ENCODE measurements at places on chromosomes 11 and 22.

DNA sequence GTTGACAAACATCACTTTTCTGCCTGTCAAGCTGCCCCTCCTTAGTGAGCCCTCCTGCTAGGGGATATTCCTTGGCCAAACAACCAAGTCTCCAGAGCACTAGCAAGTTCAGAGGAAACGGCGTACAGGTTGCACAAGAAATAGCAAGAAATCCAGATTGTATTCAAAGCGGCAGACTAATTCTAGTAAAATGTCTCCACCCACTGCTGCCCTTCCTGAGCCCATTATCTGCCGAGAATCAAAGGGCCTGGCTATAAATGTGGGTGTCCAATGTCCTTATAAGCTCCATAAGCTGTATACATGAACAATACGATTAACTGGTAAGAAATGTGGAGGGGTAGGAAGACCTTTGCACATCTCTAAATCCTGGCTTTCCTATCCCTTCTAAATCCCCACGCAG lies 44.0 kb upstream of the AKIP1 start:
- no peak for DNase-seq

- no peak for DNase-seq
These were observed 61.6 kb downstream of the LRP5 start for GRCh38 chr11:68373815-68374501.

DNA sequence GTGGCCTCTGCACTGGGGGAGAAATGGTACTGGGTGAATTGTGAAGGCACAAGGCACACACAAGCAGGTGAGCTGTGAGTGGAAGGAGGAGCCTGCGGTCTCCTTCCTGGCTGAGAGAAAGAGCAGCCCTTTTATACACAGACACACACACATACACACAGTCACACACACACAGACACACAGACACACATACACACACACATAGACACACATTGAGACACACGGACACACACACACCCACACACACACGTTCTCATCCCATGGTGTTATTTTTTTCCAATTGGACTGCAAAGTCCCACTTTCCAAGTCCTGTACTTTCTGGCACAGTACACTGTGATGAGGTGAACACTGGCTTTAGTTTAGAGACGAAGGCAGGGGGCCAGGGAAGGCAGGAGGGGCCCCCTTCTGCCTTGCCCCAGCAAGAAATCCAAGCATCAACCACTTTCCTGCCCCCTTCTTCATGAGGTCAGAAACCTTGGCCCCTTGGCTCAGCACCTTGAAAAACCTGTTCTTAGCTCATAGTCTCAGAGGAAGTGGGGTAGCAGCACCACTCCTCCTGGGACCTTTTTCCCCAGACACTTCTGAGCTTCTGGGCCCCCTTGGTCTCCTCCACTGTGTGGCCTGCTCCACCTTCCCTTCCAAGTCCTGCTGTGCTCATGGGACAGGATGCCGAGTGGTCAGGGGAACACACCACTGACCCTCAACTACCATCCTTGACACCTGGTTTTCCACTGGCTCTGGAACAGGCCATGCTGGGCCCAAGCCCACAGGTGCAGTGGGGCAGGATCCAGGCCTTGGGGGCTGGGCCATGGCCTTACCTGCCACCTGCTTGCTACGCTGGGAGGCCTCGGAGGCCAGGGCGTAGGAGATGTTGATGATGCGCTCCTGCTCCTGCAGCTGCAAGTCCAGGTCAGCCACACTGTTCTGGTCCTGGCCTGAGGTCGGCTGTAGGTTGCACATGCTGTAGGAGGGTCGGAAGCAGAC lies 43.8 kb downstream of the C11orf58 start:
- DNase-seq, result no peak

DNA sequence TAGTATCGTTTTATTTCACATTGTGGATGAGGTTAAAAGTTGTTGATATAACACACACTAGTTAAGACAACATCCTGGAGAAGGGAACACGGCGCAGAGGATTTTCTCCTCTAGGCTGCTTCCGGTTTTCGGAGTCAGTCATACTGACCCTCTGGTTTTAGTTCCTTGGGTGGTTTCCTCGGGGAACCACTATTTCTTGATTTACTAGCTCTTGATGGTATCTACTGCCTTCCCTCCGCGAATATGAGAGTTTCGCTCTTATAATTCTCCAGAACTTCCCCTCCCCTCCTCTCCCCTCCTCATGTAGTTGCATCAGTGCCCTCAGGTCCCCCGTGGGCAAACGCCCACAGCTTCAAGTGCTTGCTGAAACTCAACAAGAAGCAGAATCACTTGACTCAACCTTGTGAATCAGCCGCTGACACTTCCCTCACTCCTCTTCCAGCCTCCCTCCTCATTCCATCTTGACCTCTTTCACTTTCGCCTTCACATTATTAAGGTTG lies 15.9 kb upstream of the APOBEC3A start:
- no peak for DNase-seq

GRCh38 chr22:23840026-23840425 lies 1.2 kb upstream of the DERL3 start:
- DNase-seq, result no peak

DNA sequence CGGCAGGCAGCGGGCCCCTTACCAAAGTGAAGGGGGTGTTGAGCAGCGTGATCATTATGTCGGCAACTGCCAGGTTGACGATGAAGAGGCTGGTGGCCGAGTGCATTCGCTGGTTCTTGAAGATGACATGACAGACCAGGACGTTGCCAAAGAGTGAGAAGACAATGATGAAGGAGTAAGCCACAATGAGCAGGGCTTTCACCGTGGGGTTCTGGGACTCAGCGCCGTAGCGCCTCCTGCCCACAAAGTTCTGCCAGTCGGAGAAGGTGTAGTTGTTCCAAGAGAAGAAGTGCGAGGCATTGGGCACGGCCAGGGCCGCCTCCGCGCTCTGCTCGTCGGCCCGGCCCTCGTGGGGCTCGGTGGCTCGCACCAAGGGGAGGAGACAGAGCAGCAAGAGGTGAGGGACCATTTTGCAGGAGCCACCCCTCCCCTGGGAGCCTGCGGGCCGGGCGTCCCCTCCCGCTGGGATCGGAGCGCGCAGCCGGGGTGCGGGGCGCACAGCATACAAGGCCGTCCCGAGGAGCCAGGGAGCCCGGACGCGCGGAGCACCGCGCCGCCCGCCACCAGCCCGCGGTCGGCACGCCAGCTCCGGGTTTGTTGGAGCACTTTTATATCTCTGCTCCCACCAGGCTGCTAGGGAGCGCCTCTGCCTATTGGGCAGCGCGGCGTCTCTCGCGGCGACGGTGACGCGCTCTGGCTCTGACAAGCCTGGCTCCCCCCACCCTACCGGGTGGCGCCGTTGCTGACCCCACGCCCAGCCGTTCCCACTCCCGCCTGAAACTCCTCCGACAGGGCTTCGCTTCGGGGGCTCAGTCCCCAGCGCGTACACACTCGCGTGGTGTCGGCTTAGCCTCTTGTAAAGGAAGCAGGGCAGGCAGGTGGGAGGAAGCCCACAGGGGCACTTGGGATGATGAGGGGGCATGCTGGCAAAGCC lies at the start of gene GPR83:
TSS of gene GPR83 (minus strand) at position 581 of the 934 bp plus-strand sequence. CDS start at position 409, 172 bp downstream.
- no peak for DNase-seq

GRCh38 chr11:27367881-27368280 lies 4.9 kb upstream of the CCDC34 start:
- no peak for DNase-seq

GRCh38 chr11:70662691-70663098 lies 264.4 kb downstream of the CTTN start:
- no peak for DNase-seq

DNA sequence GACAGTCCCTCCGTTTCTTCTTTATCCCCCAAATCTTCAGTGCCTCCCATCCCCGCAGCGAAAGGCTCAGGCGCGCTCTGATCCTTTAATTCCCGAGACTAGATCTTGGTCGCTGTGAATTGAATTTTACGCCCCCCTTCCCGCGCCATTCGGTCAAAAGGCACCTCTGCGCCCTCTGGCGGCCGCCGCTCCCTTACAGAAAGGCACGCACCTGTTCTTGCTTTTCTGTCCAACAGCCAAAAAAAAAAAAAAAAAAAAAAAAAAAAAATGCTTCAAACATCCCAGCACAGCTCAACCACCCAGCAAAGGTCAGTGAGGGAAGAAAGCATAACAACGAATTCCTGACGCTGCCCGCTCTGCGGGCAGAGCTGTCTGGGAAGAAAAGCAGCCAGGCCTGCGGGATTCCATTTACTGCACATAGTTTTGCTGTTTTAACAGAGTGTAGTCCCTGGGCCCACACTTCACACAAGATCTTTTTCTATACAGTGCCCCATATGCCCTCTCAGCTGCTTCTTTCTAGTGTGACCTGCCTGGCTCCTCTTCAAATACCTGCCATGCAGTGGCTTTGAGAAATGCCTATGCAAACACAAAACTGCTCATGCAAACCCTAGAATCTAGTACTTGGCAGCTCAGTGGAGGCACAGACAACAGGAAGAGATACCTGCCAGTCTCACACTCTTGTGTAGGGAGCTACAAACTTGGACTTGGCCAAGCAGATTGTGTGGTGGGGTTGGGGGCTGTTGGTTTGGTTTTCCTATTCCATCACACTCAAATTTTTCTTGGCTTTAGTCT lies 1.3 kb upstream of the ESAM start:
- peak; percentile 82 for DNase-seq

DNA sequence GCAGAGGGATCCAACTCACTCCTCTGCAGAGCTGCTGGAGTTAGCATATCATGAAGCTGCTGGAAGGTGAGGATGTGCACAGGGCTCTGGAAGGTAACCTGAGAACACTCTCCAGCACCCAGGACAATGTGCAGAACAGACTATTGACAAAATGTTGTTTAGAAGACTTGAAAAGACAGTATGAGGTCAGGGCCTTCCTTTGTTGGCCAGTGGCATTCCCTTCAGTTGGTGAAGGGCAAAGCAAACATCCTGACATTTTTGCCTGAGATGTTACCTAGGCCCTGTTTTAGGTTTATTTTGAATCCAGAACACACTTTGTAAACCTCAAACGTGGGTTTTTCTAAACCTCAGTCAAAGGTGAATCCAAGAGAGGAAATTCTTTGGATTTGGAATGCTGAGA lies 67.8 kb downstream of the DEPDC5 start:
- DNase-seq, result no peak

GRCh38 chr11:128892866-128893565 lies 1.9 kb downstream of the KCNJ5 start:
- no peak for DNase-seq

- DNase-seq, result no peak
These were observed 31.1 kb downstream of the CD6 start for GRCh38 chr11:61002598-61002997.

- DNase-seq, result no peak
These were observed 204.6 kb downstream of the BARX2 start for GRCh38 chr11:129580278-129580677.

- no peak for DNase-seq
These were observed 9.7 kb downstream of the LAYN start for GRCh38 chr11:111550258-111550657.

GRCh38 chr22:43796567-43796966 lies 15.5 kb downstream of the EFCAB6 start:
- DNase-seq, result no peak

GRCh38 chr11:93329936-93330445 lies 551 bp upstream of the DEUP1 start:
- DNase-seq, result no peak

DNA sequence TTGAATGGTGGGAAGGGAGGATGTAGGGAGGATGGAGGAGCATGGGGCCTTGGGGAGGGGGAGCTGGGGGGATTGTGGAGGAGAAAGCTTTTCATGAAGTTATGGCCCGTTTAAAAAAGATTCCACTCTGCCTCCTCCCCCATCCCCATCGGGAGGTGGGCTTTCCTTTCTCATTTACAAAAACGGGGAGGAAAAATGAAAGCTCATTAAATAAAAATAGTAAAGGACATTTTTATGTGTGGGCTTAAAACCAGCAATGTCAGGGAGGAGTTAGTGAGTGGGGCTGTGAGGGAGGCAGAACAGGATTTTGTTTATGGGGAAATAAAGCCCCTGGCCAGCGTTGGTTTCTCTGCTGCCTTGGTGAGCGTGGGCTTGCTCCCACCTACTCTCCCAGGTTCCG lies 83.2 kb downstream of the ZBTB16 start:
- no peak for DNase-seq

- no peak for DNase-seq
These were observed 55.1 kb downstream of the IRAG1 start for GRCh38 chr11:10638316-10638925.

DNA sequence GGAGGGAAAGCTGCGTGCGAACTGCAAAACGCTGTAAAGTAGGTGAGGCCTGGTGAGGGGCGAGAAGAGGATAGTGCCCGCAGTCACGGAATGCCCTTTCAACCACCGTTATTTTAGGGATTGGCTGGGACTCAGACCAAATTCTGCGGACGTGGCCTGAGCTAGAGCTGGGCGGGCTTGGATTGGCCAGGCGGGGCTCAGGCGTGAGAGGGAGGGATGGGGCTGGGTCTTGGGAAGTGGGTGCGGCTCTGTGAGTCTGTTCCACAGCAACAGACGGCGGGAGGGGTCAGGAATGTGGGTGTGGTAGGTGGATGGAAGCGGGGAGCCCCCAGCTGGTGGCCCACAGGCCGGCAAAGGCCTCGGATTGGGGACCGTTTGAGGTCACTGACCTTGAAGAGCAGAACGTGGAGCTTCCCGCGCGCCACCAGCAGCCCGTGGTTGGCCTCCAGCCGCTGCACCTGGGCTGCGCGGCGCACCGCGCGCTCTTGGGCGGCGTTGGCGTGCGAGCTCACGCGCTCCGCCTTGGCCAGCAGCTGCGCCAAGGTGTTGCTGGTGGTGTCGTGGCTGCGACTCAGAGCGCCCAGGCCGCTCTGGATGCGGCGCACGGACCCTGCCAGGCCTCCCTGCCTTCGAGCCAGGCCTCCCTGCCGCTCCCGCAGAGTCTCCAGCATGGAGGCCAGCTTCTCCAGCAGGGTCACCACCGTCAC lies 444 bp downstream of the CAVIN3 start:
- no peak for DNase-seq

DNA sequence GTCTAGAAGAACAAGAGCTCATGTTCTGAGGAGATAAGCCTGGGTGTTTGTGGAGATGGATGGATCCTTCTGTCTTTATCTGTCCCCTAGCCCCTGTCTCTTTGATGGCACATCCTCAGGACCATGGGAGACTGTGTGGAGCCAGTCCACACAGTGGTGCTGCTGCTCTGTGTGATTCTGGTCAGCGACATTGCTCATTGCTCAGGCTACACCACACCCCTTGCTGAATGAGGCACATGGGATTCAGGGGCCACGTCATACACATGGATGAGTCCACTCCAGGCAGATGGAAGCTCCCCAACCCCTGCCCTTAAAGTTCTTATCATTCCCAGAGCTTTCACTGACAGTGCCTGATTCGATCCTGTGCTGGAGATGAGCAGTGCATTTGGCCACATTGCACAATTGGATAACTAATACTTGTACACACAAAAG lies 222.2 kb downstream of the NAV2 start:
- no peak for DNase-seq
